Kidney capillary endothelial cell (primary cell): ENCODE measurements at places on chromosomes 5 and 9.
A peak's percentile ranks its signal among the peaks of the same experiment; 100 is the strongest.

DNA sequence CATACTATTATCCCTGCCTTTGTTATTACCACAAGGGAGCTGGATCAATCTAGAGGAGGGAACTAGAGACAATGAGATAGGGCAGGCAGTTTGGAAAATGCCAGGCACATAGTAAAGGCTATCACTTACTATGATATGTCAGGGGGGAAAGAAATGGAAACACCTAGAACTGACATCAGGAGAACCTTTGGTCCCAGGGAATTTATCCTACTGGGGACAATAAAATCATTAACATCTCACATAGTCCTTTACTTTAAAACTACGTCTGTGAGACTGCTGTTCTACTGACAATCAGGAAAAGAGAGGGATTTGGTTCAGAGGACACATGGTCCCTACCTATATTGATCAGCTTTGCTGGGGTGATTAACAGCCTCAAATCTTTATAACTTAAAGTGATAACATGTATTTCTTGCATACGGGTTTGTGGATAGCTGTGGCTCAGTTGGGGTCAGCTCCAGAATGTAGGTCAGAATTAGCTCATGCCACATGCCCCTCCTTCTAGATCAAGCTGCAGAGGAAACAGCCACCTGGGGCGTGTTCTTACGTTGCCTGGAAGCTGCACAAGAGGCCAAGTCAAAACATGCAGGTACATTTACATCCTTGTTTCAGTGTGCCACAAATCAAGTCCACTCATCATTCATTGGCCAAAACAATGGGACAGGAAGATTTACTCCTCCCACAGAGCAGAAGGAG, 43.9 kb upstream of the ALDOB start:
- DNase-seq: no peak

DNA sequence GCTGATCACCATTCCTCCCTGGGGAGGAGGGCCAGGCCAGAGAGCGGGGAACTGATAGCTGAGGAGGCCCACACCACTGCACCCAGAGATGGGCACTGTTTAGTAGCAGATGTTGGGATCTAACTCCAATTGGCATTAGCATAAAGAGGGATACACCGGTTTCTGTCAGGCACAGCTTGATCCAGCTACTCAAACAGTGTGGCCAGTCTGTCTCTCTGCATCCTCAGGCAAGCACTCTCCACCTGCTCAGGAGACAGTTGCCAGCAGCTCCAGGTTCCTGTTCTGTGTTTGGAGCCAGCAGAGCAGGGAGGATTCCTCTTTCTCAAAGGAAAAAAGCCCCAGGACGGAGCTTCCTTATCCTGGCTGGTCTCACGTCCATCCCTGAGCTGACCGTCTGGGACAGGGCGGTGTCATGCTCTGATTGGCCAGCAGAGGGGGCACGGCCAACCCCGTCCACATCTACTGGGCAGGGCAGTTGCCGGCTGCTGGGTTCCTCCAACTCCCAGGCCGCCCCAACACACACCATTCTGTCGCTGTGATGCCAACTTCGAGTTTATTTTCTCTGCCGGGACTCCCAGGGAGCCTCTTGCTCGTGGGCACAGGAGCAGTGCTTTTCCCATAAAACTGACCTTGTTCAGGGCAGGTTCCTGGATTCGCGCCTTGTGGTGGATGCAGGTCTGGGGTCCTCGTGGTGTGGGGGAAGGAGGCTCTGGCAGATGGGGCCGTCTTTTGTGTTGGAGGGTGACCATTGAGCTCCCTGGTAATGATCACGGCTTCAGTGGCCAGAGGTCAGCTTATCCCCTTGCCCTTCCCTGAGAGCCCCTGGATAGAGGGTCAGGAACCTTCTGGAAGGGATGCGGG, 47.9 kb downstream of the COL5A1 start:
- peak; percentile 55 for DNase-seq

DNA sequence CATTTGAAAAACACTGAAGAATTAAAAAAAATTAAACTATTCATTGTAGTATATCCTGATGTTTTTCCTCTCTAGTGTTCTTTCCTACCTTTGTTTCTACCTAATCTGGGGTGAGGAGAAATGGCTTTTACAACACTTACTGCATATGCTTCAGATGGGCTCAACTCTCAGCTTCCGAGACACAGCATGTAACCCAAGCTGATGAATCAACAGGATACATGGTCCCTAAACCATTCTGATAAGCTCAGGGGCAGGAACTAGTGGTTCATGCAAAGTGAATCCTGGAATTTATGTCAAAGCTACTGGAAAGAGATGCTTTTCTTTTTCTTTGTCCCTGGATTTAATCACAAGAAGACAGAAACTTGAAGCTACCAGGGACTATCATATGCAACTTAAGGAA, 672.5 kb upstream of the RORB start:
- DNase-seq: no peak

- DNase-seq: no peak
These were observed 378.2 kb downstream of the ACTL7B start for GRCh38 chr9:108477529-108478006.

- DNase-seq: peak; percentile 16
These were observed 694.5 kb downstream of the TLE1 start for GRCh38 chr9:80994892-80995291.

DNA sequence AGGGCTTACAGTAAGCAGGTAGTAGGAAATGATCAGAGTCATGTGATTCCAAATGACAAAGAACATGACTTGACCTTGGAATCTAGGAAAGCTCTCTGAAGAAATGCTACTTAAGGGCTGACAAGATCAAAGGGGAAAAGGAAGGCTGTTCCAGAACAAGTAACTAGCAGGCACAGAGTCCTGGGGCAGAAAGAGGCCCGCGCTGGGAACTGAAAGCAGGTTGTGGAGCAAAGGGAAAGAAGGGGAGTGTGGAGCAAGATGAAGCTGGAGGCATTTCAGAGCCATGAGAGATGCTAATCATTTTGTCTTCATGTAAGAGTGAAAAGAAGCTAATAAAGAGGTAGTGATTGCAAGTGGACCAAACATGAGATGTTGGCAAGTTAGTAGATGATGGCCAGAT, 397.5 kb downstream of the DTWD2 start:
- no peak for DNase-seq

DNA sequence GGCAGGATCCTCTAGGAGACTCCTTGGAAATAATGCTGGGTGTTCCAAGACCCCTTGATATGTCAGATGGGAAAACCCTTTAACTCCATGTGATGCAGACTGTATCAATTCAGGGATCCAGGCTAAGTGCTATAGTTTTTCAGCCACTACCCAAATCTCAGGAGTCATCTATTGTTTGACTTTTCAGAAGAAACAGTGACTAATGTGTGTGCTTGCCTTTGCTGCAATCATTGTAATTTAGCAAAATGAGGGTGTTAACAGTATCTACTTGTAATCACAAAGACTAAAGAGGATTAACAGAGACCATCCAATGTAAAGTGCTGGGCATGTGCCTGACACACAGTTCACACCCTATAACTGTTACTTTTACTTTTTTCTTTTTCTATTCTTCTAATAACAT, 309.6 kb upstream of the RFX3 start:
- no peak for DNase-seq

DNA sequence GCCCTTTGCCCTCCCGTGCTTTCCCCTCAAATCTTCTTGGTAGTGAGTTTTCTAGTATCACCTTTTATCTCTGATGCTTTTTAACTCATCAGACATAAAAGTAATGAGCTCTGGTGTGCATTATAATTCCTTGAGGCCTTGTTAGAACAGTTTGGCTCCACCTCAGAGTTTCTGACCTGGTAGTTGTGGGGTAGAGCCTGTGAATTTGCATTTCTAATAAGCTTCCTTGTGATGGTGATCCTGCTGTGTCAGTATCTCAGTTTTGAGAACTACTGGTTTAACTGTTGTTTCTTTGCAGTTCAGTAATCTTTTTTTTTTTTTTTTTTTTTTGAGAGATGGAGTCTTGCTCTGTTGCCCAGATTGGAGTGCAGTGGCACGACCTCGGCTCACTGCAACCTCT, 31.1 kb downstream of the UBE2D2 start:
- no peak for DNase-seq

- DNase-seq: no peak
These were observed 340.9 kb downstream of the RASEF start for GRCh38 chr9:82722051-82722450.

DNA sequence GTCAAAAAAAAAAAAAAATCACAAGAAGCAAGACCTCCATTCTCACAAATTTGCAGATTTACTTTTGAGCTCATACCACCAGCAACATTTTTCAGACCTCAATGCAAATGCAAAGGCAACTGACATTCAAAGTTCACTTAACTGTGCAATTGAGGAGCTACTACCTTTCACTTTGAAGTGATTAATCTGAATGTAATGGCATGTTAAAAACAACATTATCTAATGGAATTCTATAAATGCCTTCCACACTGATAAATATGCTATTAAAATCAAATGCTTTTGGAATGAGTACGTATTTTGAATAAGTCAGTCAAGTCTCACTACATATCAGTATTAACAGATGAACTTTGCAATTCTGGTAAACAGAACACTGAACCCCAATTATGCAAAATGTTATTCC, 32.3 kb downstream of the UBQLN1 start:
- no peak for DNase-seq

DNA sequence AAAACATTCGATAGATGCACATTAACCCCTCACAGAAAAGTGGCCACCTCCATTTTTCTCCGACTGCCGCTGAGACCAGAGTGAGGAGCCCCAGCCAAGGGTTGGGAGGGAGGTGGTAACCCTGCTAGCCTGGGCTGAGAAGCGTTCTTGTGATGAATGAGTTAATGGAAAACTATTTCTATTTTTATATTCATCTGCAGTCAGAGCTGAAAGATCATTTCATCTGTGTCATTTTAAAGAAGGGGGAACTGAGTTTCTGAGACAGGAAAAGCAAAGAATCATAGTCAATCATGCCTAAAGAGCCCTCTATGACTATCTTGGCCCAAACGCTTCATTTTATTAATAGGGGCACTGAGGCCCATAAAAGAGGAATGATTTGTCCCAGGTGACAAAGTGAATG, 229.5 kb downstream of the PAPPA start:
- DNase-seq: no peak

DNA sequence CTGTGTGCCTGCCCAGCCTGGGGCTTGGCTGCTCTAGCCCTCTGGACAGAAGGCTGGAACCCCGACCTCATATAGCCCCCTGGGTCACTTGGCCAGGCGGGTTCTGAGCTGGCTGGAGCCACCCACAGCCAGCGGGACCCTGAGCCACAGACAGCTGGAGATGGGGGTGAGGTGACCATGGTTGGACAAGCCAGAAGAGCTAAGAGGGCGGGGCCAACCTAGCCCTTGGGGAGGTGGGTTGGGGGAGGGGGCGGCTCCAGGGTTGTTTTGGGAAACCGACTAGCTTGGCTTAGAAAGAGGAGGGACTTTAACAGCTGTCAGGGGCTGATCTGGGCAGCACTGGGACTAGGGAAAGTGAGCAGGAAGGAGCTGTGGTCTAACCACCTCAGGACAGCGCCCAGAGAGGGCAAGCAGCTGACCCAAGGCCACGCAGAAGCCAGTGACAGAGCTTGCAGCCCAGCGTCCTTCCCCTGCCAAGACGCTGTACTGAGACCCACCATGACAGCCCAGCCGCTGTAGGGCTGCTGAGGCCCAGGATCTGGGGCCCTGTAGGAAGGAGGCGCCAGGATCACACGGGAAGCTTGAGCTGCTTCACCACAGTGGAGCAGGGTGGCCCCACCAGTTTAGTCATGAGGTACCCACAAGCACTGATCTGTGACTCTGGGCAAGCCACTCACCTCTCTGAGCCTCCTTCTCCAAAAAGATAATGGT, 2.2 kb downstream of the AIF1L start:
- DNase-seq: no peak

DNA sequence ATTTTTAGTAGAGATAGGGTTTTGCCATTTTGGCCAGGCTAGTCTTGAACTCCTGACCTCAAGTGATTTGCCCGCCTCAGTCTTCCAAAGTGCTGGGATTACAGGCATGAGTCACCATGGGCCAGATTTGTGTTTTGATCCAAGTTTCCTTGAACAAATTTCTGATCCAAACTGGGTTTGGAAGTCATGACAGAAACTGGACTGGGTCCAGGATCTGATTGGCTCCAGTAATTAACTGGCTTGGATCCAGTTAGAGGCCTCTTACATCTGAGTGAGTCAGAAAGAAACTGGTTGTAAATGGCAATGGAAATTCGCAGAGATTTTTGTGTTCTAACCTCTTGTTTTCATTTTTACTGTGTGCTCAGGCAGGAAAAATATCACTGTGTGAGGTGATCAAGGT, 141.6 kb downstream of the SLC25A46 start:
- no peak for DNase-seq

DNA sequence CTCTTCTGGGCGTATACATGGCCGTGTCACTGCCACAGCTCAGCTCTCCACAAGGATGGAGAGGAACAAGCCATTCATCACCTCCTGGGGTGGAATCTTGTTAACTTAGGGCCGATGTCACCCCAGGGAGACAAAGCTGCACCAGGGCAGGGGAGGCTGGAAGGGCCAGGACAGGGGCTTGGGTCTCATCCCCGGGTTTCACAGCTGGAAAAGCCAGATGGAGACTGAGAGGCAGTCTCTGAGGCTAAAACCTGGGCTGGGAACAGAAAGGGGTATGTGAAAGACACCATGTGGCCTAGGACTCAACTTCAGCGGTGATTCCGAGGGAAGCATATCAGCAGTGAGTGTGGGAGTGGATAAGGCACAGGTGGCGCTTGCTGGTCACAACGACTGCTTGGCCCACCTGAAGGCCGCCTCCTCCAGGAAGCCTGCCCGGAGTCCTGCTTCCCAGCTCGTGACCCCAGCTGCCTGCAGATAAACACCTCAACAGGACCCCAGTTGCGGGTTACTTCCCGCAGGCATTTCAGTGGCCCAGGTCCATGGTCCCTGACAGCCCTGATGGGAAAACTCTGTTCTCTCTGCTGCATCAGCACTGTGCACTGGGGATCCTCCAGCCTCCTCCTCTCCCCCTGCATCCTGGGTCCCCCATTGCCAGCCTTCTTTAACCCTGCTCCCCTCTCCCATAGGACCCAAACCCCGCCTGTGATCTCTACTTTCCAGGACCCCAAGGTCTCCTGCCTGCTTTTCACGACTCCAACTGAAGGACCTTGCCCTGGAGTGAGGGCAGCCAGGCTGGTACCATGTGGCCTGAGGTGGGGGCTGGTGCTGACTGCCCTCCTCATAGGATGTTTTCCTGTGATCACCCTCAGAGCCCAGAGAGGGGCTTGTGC, 51.7 kb upstream of the FCN1 start:
- DNase-seq: no peak

GRCh38 chr5:2200261-2200950, 317.7 kb upstream of the IRX4 start:
- no peak for DNase-seq

GRCh38 chr9:26311463-26311995, 581.1 kb downstream of the CAAP1 start:
- no peak for DNase-seq

- no peak for DNase-seq
These were observed 47.0 kb upstream of the SEMA6A start for GRCh38 chr5:116621599-116621998.

DNA sequence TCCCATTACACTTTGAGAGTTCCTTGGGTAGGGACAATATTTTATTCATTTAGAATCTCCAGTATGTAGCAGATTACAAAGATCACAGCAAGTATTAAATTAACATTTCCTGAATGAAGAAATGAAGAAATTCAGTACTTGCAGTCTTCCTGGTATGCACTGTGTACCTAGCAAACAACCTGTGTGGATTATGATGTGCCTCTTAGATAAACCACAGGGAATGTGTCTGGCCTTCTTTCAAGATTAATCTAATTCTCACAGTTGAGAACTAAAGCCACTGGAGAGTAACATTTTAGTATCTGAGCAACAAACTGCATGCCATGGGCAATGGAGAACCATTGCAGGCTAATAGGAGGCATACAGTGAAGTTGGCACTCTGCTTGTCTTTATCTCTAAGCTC, 199.4 kb downstream of the AP3B1 start:
- no peak for DNase-seq

- no peak for DNase-seq
These were observed 449.2 kb upstream of the ACTBL2 start for GRCh38 chr5:57931807-57932206.
